ENCODE measurements at places on chromosomes 7 and 10.

- no peak for DNase-seq
These were observed 28.9 kb downstream of the UNC5B start for GRCh38 chr10:71241114-71241829.

DNA sequence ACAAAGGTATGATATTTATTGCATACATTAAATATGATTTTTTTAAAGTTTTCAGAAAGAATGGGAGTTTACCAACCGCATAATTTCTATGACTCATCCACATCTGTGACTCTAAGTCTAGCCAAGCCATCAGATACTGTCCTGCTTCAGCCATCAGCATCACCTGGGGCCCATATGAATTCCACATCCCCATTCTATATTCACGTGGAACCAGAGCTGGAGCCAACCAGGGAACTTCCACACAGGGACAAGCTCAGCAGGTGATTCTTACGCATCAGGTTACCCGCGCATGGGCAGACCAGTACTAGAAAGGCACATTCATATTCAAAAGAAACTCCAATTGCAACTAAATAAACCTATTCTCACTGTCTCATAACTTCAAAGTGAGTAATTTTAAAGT, 817.7 kb upstream of the IGFBP3 start:
- no peak for DNase-seq

DNA sequence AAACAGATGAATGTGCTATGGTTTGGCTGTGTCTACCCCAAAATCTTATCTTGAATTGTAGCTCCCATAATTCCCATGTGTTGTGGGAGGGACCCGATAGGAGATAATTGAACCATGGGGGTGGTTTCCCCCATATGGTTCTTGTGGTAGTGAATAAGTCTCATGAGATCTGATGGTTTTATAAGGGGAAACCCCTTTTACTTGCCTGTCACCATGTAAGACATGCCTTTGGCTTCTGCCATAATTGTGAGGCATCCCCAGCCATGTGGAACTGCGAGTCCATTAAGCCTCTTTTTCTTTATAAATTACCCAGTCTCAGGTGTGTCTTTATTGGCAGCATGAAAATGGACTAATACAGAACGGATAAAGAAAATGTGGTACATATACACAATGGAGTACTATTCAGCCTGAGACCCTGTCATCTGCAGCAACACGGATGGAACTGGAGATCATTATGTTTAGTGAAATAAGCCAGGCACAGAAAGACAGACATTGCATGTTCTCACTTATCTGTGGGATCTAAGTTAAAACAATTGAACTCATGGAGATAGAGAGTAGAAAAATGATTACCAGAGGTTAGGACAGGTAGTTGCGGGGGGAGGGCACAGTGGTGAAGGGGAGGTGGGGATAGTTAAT, 587.6 kb upstream of the NRP1 start:
- no peak for DNase-seq

- DNase-seq, result no peak
These were observed 317.0 kb upstream of the COBL start for GRCh38 chr7:51633596-51633995.

DNA sequence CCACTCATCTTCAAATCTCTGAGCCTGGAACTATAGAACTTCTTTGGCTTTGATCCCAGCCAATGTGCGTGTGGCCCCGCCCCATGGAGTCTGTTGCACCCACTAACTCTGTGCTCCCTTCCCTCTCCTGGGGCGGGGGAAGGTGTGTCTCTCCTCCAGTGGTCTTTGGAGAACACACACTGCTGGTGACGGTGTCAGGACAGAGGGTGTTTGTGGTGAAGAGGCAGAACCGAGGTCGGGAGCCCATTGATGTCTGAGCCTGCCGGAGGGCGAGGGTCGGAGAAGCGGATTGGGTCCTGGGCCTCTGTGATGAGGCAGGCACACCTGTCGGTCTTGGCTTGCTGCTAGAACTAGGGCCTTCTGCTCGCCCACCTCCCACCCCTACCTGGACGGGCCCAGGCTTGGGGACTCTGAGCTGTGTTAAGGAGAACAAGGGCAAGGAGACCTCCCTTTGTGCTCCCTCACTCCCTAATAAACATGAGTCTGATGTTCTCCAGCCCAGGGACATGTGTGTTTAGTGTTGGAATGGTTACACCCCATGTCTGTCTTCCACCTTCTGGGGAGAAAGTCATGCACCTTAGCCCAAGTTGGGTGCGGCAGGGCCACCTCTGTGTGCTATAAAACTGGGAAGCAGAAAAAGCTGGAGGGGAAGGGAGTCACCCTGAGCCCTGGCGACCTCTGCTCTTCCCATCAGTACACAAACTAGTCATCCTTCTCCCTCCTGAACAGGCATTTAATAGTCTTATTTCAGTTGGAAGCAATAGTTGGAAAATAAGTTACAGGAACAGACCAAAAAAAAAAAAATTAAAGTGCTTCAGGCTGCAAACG, 4.6 kb downstream of the TRAPPC14 start:
- DNase-seq, result no peak

DNA sequence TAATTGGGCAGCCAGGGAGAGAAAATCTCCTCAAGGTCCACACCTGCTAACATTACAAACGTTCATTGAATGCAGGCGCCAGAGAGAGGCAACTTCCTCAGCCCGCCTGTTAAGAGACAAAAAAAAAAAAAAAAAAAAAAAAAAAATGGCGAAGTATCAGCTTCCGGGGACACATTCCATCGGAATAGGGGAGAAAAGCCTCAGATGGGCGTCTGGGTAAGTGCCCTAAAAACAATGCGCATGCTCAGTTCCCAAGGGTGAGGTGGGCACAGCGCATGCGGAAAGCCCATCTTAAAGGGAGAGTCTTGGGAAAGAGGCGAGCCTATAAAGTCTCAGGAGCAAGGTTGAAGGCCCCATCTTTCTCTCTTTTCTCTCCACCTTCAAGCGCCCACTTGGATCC, 1139.7 kb upstream of the CELF2 start:
- no peak for DNase-seq

- DNase-seq, result no peak
These were observed 54.9 kb downstream of the KMT2E start for GRCh38 chr7:105068886-105069285.

- DNase-seq, result no peak
These were observed 54.9 kb upstream of the ANK3 start for GRCh38 chr10:60444494-60445064.

GRCh38 chr7:101094376-101094775, 9.1 kb downstream of the TRIM56 start:
- DNase-seq, result no peak

- DNase-seq, result no peak
These were observed 28.9 kb downstream of the LRRC27 start for GRCh38 chr10:132360766-132361447.

- no peak for DNase-seq
These were observed 8.9 kb upstream of the EXOC6 start for GRCh38 chr10:92839191-92840085.

- DNase-seq, result no peak
These were observed 82.5 kb downstream of the ZNF365 start for GRCh38 chr10:62456611-62457101.

DNA sequence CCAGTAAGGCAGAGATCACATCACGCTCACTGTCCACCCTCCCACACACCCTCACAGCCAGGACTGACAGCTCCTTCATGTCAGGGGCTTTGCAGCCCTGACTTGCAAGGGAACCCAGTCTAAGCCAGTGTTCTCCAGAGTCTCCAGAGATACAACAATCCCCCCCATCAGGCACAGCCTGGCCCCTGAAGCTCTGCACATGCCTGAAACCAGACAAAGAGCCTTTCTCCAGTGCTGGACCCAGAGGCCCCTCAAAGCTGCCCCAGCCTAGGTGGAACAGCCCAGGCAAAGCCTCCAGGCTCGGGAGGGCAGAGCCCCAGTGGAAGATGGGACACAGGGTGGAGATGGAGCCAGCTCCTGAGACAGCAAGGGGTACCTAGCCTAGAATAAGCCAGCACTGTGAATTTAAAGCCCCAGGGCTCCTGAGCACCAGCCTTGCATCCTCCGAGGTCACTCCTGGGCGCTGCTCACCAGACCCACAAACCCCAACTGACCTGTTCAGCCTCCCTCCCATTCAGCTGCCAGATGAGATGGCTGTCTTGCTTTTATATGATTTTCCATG, 50.2 kb downstream of the GRID1 start:
- DNase-seq, result no peak

GRCh38 chr10:76303682-76304316, 872.4 kb downstream of the LRMDA start:
- no peak for DNase-seq

DNA sequence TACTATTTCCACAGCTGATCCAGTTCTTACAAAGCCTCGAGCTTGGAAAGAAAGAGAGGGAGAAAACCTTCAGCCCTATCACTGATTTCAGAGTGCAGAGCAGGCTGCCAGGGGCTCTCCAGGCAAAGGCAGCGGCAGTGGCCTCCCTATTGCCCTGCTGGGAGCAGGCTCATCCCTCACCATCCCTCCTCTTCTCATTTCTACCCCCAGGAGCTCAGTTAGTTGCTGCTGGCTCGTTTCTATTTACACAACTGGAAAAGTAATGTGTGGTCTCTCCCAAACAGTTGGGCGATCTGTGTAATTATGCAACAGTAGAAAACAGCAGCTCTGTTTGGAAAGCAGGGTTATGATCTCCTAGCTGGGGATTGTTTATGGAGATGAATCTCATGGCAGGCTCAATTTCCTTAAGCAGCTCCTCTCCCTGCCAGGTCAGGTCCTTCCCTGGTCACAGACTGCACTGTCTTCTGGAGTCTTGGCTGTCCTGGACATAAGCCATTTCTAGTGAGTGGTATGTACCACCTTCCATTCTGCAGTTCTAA, 28.7 kb upstream of the TNS3 start:
- no peak for DNase-seq

Measured in effector memory CD4-positive, alpha-beta T cell (primary cell).